ENCODE measurements at places on chromosomes 1 and 21.

- no peak for DNase-seq
Measured at GRCh38 chr1:101158424-101158823, 78.4 kb upstream of the S1PR1 start.

GRCh38 chr21:16583556-16583955 lies 853.8 kb downstream of the USP25 start:
- no peak for DNase-seq

- no peak for DNase-seq
Measured at GRCh38 chr1:116962987-116963639, 38.4 kb upstream of the CD101 start.

DNA sequence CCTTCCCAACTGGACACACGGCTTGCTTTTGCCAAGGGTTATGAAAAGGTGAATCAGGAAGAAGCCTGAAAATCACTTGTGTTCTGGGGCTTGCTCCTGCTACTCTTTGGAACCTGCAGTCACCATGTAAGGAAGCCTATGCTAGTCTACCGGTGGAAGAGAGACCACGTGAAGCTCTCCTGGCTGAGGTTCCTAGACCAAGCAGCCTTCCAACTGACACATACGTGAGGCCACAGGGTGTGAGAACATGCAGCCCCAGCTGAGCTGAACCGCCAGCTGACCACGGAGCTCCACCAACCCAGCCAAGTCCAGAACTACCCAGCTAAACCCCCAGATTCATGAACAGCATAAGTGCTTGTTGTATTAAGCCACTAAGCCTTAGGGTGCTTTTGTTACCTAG lies 72.8 kb upstream of the KRTAP19-8 start:
- no peak for DNase-seq

GRCh38 chr21:28066076-28066475 lies 926.6 kb downstream of the LTN1 start:
- DNase-seq, result no peak

GRCh38 chr1:16155537-16156410 lies at the start of gene EPHA2:
TSS of gene EPHA2 (minus strand) at chr1:16156069. CDS start at chr1:16155932, 137 bp downstream.
- DNase-seq, result no peak

DNA sequence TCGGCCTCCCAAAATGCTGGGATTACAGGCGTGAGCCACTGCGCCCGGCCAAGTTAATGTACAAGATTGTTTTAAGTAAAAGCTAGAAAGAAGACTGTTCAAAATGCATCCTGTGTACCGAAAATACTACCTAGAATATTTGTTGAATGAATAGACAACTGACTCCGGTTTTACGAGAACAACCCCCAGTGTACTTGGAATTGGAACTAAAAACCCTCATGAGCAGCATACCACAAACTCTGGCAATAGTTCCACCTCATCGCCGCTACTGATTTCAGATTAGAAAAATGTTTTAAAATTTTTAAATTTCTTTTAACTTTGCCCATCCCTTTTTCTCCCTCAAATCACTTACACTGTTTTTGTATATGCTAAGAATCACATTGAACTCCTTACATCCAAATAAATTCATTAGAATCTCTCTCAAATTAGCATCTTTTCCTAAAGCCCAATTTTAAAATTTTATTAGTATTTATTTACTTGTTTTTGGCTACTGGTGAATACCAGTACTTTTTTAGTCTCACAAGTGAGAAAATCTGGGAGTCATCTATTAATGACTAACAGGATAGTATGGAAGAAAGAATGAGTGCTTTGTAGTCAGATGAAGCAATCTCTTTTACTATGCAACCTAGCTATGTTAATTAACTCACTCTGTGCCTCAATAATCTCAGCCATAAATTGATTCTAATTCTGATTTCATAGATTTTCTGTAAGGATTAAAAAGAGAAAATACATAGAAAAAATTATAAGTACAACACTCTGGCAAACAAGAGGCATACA lies 95.1 kb downstream of the GPATCH2 start:
- DNase-seq, result no peak

DNA sequence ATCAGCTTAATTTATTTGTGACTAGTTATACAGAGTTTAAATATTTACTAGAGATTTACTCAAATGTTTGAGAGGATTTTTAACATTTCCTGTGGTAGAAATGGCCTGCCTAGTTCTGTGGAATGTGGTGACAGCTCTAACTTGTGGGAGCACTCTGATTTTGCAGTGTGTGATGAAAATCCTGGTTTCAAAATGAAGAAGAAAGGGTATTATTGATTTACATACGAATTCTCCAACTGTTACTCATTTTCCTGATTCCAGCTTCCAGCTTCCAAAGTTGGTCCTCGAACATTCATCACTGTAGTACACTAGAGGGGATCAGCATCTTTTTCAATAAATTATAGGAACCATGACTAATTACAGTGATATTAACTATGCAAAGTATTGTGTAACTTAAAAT lies 462.7 kb upstream of the PKN2 start:
- DNase-seq, result no peak

DNA sequence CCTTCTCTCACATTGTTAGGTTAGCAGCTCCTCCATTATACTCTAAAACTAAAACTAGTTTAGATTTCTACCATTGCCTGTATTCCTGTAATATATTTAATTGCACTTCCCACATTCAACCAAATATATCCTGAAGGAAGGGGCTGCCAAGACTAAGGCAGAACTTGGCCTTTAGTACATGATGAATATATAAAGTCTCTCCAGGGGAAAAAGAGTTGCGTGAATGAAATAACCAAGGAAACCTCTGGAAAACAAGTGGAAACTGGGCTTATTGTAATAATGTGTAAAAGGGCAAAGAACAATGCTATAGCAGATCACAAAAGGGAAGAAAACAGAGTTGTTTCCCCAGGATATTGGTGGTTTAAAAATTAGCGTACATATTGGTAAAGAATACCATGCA lies 1012.5 kb upstream of the PRMT6 start:
- no peak for DNase-seq

DNA sequence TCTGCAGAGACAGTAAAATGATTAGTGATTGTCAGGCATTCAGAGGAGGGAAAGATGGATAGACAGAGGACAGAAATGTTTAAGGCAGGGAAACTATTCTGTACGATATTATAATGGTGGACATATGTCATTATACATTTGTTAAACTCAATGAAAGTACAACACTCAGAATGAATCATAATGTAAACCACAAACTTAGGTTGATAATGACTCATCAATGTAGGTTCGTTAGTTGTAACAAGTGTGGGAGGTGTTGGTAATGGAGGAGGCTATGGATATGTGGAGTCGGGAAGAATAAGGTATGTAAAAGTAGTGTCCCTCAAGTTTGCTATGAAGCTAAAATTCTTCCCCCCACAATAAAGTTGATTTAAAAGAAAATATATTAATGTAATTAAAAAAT lies 455.0 kb downstream of the BRINP3 start:
- no peak for DNase-seq

DNA sequence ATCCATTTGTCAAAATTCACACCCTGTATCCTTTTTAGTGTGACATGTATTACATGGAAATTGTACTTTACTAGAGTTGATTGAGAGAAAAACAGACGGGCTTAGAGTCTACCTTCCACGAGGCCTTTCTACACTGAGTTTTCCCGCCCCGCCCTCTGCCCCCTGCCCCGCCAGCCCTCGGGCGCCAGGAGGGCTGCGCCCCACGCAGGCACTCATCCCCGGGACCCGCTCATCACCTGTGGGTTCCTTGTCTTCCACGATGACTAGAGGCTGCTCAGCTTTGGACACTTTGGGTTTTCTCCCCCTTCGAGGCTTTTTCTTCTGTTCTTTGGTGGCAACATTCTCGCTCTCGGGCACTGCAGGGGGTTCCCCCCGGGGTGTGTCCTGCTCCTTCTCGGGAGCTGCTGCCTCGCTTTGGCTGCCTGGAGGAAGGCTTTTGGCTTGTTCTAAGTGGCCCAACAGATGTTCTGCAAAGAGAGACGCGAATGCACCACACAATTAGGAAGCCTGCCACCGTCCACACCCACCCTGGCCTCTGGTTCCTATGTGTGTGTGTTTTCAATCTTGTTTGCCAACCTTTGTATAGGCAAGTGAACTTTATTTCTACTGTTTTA lies 39.6 kb downstream of the PRDM15 start:
- no peak for DNase-seq

DNA sequence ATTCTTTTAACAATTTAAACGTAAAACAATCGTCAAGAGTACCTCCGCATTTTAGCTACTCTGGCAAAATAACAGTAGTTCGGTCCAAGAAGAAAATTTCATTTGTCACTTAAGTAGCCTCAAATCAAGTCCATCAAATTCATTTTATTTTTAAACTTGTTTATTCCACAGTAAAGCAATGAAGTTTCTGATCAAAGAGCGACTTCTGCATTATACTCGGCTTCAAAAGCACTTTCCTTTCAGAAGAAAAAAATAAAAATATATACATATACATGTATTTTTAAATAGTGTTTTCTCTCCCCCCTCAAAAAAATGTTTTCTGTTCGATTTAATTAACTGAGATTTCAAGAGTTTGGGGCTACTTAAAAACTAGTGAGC lies 115.0 kb downstream of the RERE start:
- no peak for DNase-seq

GRCh38 chr21:45858180-45858579 lies 123.4 kb upstream of the COL6A1 start:
- no peak for DNase-seq

DNA sequence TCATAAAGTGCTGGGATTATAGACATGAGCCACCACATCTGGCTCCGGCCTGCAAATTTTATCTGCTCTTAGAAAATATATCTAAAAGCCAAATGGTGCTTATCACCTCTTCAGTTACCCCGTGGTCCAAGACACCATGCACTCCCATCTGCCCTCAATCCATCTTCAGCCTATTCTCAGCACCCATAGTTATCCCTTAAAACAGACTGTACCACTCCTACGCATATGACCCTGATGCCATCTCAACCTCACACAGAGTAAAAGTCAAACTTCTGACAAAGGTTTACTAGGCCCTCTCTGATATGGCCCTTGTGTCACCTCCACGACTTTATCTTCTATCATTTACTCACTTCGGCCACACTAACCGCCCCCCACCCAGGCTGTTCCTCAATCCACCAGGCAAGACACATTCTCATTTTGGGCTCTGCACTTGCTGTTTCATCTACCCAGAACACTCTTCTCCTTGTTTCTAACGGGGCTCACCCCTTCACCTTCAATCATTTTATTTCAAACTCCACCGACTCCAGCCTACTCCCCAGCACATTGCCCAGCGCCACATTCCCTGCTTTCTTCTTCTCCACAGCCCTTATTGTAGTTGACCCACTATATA lies 33.0 kb downstream of the USP48 start:
- no peak for DNase-seq

GRCh38 chr1:44377925-44378784 lies 23.1 kb upstream of the ERI3 start:
- peak; percentile 51 for DNase-seq

DNA sequence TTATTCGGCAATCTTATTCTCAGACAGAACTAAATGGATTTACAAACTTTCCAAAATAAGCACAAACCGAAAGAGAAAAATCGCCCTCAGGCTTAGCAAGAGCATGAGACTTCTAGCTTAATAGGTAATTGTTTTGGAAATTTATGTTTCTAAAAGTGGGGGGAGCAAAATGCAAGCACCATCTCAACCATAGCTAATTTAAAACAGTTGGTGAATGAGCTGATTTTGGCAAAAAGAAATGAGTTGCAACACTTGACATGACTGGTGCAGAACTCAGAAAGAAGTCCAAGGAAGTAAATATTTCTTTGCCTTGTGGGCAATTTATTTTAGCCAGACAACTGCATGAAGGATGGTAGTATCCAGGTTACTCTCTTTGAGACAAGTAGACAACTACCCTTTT lies 71.5 kb upstream of the PTGFR start:
- DNase-seq, result no peak

- DNase-seq, result no peak
Measured at GRCh38 chr1:119587341-119587740, 60.7 kb downstream of the ZNF697 start.

DNA sequence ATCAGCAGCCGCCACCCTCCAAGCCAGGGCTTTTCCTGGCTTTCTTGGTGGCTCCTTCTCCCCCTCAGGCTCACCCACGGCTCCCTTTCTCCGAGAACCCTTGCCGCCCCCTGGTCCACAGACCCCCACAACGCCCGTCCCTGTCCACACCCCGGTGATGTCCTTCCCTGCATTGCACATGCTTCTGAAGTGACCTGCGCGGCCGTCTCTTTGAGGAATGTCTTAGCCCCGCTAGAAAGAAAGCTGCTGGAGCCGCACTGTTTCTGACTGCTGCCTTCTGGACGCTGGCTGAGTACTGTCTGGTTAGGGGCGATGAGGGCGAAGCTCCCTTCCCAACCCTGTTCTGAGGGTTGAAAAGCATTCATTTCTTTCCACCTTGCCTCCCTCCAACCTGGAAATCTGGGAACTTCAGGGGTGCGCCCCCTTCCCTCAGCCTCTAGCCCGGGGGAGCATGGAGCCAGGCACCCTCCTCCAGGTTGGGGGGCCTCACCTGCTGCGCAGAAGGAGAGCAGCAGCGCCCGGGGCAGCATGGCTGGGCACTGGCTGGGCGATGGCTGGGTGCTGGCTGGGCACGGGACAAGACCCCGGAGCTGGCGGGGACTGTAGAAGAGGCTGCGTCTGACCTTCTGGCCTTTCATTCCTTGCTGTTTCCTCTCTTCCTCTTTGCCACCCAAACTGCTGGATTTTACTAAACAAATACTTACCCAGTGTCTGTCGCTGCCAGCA lies at the start of gene CLEC20A:
TSS of gene CLEC20A (minus strand) at position 555 of the 726 bp plus-strand sequence. CDS start at position 530, 25 bp downstream.
- no peak for DNase-seq

- no peak for DNase-seq
Measured at GRCh38 chr1:218479436-218480115, 134.4 kb downstream of the TGFB2 start.

- no peak for DNase-seq
Measured at GRCh38 chr1:41537251-41537650, 52.8 kb upstream of the EDN2 start.

- DNase-seq, result no peak
Measured at GRCh38 chr1:172391976-172392375, 28.5 kb upstream of the C1orf105 start.

DNA sequence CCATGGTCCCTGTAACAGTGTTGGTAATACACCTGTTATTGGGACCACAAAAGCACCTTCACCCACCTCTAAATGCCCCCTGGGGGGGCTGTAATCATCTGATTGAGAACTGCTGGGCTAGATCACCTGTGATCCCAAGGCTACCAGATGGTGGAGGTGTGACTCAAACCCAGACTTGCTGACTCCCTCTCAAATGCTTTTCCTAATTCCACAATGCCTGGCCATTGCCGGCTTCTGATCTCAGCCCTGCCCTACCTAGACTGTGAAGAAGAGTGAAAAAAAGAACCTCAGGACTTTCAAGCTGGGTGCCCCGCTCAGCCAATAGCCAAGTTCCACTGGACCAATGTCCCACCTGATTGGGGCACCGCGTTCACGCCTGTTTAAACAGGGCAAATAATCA lies 9.6 kb downstream of the TMEM9 start:
- DNase-seq, result no peak

DNA sequence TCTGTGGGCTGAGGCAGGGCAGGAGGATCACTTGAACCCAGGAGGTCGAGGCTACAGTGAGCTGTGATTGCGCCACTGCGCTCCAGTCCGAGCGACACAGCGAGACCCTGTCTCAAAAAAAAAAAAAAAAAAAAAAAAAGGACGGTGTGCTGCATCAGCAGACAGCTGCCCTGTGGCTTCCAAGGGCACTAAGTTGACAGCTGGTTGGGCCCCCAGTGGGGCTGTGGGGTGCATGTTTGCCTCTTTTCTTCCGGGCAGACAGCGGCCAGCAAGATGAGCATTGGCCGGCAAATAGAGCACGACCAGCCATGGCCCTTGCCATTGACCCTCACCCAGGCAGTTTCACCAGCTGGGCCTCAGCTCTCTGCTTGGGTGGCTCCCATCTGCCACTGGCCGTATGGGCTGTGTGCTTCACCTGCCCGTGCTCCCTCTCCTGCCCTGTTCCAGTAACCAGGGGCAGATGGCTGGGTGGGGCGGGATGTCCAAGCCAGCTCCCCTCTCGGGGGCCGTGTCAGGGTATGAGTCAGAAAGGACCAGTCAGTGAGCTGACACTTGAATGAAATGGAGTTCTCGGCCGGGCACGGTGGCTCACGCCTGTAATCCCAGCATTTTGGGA lies 12.3 kb upstream of the SLC25A34 start:
- no peak for DNase-seq

Measured in stimulated activated CD4-positive, alpha-beta T cell treated with anti-CD3 and anti-CD28 coated beads, Interleukin-2, amount 100 ng/mL, for 24 hours (primary cell).